Tibial artery (tissue), 4 donors: ENCODE measurements at places on chromosomes 5 and 9.

GRCh38 chr9:70902171-70902570 lies 219.2 kb downstream of the TRPM3 start:
- DNase-seq: no peak

DNA sequence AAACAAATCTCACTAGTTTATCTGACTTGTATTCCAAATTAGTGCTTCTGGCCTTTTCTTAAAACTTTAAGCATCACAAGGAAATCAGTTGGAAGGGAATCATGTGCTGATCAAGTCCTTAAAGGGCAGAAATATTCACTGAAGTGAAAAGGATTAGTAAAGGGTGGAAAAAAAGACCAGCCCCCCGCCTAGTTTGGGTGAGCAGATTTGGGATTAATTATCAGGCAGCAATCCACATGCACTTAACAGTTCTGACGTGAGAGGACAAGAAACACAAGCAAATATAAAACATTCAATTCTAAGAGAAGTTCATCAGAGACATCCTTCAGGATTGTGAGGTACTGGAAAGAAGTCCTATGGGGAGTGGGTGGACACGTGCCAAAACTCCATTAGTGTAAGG lies at the start of gene TYRP1:
Gene TYRP1 (plus strand): TSS at position 245 of the 400 bp plus-strand sequence. CDS start 612 bp downstream, outside the sequence.
- no peak for DNase-seq

DNA sequence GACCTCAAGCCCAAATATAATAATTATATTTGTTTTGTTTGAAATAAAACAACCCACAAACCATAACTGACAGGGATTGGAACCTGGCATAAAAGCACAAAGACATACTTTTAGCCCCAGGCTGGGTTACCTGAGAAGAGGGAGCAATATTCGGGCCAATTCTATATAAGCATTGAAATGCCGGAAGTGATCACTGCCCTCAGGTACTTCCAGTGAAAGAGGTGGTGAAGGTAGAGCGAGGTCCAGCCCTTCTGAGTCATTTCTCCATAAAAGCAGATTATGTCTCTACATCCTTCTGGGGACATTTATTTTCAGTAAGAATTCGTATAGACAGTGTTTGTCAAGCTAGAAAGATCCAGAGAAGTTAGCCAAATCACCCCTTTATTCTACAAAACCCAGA lies 59.6 kb downstream of the GCNT4 start:
- no peak for DNase-seq

DNA sequence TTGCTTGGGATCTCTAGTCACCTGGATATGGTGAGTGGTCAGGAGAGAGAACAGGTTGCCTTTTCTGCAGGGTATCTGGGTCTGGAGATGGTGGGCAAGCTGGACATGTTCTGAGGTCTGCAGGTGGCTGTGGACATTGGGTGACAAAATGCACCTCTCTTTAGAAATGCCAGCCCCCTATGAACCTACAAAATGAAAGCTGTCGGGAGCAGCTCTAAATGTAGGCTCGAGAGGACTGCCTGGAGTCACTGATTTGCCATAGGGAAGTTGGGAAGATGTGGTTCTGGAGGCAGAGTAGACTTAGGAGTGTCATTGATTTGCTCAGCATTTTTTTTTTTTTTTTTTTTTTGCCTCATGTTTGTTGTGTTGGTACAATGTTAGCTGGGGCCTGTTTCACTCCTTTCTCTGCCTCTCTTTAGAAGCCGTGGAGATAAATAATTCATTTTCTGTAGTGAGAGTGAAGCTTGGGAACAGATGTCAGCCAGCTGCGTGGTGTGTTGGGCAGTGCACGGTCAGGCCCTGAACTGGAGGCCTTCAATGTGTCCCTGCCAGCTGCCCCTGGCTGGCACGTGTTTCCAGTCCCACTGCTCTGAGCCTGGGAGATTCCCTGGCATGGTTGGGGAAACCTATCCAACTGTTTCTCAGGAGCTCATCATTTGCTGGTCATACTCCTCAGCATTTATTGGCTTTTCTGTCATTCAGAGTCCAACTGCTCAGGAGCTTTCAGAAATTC lies 5.4 kb downstream of the RGS3 start:
- DNase-seq: peak; percentile 82

- DNase-seq: no peak
Observed at GRCh38 chr9:136578915-136579649, 33.2 kb upstream of the NOTCH1 start.

DNA sequence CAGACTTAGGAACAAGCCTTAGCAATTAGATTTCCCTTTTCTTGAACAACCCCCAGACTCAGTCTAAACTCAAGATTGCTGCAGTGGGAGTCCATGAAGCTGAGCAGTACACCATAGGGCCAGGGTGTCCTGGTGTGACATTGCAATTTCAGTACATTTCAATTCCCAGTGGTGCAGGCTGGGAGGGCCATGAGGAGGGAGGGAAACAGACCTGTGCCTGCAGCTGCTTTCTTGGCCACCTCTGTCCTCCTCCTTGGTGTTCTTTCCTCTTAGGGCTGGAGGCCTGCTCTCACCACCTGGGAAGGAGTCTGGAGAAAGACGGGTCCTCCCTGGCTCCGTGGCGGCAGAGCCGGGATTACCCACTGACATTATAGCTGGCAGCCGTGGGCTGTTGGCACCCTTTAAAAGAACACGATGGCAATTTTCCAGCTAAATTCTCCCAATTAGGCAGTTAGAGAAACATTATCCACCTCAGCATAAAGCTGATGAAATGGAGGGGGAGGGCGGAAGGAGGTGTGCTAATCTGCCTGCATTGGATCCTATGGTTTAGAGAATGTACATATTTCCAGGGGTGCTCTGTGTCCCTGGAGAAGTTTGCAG lies 186.4 kb downstream of the SLIT3 start:
- peak; percentile 59 for DNase-seq

DNA sequence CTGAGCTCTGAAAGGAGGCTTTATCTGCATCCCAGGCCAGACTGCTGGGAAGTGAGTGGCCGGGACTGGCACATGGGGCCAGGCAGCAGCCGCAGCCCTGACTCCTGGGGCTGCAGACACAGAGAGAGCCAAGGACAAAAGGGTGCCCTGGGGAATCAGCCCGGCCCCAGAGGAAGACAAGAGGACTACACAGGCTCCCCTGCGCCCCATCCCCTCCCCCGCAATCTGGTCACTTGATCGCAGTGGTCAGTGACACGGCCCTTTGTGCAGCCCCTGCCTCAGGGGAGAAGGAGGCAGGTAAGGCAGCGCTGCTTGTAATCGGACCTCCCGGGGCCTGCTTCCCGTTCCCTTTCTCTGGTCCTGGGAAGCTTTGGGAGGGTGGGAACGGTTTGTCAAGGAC lies 55.5 kb upstream of the FUBP3 start:
- DNase-seq: no peak

DNA sequence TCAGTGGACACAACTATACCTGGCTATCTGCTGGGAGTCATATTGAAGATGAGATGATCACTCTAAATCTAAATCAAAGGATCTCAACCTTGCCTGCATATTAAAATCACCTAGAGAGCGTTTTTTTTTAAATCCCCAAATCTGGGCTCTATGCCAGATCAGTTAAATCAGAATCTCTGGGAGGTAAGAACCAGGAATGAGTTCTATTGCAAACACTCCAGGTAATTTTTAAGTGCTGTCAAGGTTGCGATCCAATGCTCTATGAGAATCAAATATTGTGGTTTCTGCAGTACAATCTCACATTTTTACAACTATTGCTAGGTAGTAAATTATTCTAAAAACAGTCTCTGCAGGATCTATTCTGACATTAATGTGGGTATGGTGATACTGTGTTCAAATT lies 202.3 kb upstream of the OR13F1 start:
- no peak for DNase-seq

- DNase-seq: no peak
Observed at GRCh38 chr5:36162810-36163486, 11.0 kb downstream of the SKP2 start.

GRCh38 chr5:78633700-78634099 lies 14.9 kb downstream of the LHFPL2 start:
- DNase-seq: no peak

GRCh38 chr5:110463106-110463505 lies 263.4 kb downstream of the TMEM232 start:
- DNase-seq: no peak

GRCh38 chr9:114804505-114804904 lies 1.3 kb downstream of the TNFSF15 start:
- no peak for DNase-seq

DNA sequence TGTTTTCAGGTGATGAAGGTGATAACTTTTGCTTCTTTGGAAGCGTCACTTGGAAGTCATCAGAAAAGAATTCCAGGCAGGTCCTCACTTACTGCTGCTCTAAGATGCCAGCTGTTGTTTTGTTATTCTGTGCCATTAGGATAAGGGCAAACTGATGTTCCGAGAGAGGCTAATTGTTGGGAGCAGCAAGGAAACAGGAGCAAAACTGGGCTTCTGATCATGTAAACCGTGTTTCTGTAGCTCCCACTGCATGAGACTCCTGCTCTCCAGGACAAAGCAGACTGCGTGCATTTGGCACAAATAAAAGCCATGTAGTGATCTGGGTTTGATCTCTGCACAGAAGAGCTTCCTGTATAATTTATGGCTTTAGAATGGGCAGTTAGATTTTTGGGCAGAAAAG lies 248.2 kb downstream of the MAN2A1 start:
- DNase-seq: no peak

DNA sequence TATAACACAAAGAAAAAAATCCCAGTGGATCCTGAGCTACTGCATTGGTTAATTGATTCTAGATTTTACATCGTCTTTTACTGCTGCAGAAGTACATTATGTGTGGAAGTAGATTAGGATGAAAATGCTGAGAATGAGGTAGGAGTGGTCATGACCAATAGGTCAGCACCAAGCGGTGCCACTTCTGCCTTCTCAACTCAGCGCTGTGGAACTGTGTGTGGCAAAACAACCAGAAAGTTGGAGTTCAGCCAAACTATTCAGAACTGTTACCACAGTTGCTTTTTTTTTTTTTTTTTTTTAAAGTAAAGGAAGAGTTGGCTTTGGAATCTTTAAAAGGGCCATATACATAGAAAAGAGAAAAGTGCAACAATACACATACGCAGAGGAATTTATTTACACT lies 24.2 kb downstream of the POU5F2 start:
- no peak for DNase-seq

- no peak for DNase-seq
Observed at GRCh38 chr9:113446323-113446740, 17.2 kb upstream of the RGS3 start.

DNA sequence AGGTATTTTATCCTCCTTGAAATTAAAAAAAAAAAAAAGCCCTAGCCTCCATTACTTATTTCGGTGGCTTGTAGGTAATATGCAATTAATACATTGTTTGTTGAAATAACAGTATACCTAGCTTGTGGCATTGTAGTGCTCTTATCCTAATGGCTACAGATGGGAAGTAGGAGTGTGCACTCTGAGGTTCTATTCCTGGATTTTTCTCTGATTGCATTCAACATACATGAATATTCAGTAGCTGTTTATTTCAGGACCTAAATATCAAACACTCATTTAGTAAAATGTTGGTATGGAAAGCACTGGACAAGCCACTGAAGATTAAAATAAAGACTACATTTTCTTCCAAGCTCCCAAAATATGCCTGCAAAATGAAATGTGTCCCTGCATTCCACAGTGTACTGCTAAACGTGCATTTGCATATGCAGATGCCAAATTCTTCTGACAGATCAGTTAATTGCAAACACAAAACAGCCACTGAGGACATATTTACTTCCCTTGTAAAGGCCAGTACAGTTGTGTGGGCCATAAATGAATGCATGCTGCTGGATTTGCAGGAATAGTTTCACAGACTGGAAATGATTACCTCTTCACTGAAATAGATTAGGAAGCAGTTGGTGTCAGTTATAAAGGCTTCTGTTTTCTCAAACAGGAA lies 826.1 kb downstream of the PRELID2 start:
- DNase-seq: no peak

GRCh38 chr5:60649288-60649917 lies 50.6 kb downstream of the DEPDC1B start:
- DNase-seq: no peak

GRCh38 chr9:114344188-114344566 lies 14.5 kb downstream of the ORM2 start:
- no peak for DNase-seq

- DNase-seq: no peak
Observed at GRCh38 chr5:179165421-179166170, 105.4 kb downstream of the ZNF354C start.

- DNase-seq: no peak
Observed at GRCh38 chr5:169384661-169385060, 83.7 kb upstream of the SLIT3 start.

DNA sequence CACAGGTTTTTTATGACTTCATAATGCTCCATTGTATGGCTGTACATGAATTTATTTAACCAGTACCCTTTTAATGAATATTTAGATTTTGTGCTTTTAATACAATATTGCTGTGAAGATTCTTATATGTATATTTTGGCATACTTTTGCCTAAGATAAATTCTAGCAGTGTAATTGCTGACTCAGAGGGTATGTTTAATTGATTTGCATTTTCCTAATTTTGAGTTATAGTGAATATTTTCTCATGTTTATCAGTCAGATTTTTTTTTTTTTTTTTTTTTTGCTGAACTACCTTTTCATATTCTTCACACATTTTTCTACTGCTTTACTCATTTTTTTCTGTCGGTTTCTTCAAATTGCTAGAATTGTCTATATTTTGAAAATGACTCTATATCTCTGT lies 222.6 kb downstream of the VPS13A start:
- DNase-seq: no peak

DNA sequence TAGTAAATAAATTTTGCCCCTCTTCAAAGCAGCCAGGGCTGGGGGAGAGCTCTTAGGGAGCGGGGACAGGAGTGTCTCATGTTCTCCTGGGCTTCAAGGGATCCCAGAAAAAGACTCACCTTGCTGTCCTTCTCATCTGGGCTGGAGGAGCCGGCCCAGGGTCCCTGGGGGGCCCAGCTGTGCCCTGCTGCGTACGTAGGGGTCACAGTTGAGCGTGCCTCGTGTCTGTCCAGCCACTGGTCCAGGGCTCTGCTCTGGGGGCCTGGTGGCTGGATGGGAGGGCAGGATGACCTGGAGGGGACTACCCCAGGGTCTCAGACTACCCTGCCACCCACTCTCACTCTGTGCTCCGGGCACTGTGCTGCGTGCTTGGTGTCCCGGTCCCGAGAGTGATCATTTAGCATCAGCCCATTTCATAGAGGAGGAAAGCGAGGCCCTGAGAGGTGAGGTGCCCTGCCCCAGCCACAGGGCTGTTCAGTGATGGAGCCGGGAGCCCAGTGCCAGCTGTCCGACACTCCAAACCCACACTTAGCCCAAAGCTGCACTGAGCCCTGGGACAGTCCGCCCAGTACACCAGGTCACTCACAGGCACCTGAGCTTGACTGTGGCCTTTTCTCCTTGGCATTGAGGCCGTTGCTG lies 26.2 kb upstream of the TDRD7 start:
- DNase-seq: no peak

DNA sequence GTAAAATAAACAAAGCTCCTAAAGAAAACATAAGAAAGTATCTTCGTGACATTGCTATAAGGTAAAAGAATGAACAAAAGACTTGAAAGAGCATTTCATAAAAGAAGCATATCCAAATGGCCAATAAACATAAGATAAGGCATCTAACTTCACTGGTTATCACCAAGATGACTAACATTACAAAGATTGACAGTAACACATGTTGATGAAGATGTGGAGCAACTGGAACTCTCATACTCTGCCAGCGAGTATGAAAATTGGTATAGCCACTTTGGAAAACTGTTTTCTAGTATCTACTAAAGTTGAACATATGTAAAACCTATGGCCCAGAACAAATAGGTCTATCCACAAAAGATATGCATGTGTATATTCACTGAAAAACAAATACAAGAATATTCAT lies 150.5 kb downstream of the SNX18 start:
- DNase-seq: no peak

- no peak for DNase-seq
Observed at GRCh38 chr5:123122273-123122672, 33.2 kb downstream of the PRDM6 start.
